ENCODE measurements at places on chromosomes 2 and 18. TPM values are rescaled to one million over a fixed set of nuclear protein-coding genes. Genes with fewer than 3 reads are reported as not detected.

DNA sequence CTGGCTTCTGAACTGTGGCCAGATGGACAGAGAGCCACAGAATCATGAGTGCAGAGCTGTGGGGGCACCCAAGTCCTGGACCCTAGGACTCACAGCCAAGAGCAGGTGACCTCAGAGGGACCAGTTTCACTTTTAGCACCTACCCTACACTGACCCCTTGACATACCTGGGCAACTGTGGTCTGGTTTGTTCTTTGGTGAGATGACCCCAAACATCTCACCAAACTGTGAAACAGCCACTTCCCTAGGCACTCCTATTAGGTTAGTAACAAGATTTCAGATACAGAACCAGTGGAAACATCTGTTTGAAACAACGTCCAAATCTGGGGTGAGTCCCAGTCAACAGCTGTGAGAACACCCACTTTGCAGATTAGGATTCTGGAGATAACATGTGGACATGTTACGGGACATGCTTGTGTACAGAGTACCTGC is 1.9 kb upstream of the ZFP36L2 start:
- H3K27ac ChIP-seq: peak overlapping the region; percentile 99
- no peak for DNase-seq
- H3K27me3 ChIP-seq: no peaks in the 10 kb centered on the region
- H3K4me1 ChIP-seq: no peaks in the 10 kb centered on the region
- peak overlapping the region; percentile 94 for H3K4me3 ChIP-seq

DNA sequence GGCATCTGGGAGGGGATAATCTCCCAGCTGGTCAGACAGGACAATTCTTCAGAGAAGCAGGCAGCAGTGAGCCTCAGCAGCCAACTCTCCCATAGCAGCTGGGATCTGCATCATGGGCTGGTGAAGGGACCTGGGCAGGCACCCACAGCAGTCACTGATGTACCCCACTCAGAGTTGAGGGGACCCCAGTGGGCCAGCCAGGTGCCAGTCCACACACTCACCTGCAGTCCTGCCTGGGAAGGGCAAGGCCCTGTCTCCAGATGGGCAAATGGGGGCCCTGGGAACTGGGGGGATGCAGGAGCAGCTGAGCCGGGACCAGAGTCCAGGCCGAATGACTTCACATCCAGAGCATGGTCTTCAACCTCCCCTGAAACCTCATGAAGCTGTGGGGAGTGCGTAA is 170.4 kb downstream of the ZFP36L2 start:
- H3K4me3 ChIP-seq: no peak overlapping the region
- no peaks in the 10 kb centered on the region for H3K36me3 ChIP-seq
- no peak for DNase-seq
- no peaks in the 10 kb centered on the region for H3K27me3 ChIP-seq

GRCh38 chr2:68403199-68403644 is 38.1 kb downstream of the PLEK start:
- no peak for DNase-seq
- H3K4me1 ChIP-seq: no peaks in the 10 kb centered on the region
- no peaks in the 10 kb centered on the region for H3K36me3 ChIP-seq
- no peak overlapping the region for H3K4me3 ChIP-seq

DNA sequence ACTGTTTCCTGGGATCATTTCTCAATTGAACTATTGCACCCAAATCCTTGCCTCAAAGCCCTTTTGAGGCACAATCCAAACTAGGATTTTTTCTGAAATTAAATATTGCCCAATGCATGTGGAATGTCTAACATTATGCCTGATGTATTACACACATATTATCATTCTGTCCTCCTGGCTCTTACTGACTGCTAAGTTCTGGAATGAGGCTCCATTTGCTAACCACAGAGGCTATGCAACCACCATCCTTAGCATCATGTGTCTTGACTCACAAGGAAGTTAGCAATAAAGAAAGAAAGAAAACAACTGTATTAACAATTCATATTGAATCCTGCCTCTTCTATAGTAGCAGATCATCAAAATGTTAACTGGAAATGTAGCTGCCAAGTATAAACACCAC is 1142.7 kb downstream of the CNTNAP5 start:
- DNase-seq: no peak
- H3K27me3 ChIP-seq: no peaks in the 10 kb centered on the region
- H3K27ac ChIP-seq: no peak overlapping the region
- H3K4me1 ChIP-seq: no peaks in the 10 kb centered on the region
- H3K4me3 ChIP-seq: no peak overlapping the region
- no peaks in the 10 kb centered on the region for H3K36me3 ChIP-seq

DNA sequence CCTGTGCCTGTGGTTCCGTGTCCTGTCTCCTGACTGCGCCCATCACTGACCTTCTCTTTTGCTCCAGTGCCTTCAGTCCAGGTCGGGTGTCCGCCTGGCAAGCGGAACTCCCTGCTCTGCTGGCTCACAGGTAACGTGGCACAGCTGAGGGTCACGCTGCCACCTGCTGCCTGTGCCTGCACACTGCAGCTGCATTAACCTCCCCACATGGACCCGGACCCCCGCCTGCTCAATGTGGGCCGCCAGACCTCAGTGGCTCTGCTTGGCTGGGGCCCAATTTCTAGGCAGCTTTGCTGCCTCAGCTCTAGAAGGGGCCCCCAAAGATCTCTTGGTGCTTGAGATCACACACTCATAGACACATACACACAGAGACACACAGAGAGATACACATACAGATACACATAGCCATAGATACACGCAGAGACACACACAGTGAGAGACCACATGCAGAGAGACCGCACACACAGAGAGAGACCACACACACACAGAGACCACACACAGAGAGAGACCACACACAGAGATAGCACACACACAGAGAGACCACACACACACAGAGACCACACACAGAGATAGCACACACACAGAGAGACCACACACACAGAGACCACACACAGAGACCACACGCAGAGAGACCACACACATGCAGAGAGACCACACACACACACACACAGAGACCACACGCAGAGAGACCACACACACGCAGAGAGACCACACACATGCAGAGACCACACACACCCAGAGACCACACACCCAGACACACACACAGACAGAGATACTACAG is 14.9 kb upstream of the CNNM3 start:
- H3K27ac ChIP-seq: no peak overlapping the region
- peak; percentile 63 for DNase-seq
- no peaks in the 10 kb centered on the region for H3K27me3 ChIP-seq
- H3K36me3 ChIP-seq: no peaks in the 10 kb centered on the region

Gene UGT1A4
- not detected for total RNA-seq

Gene SLC4A5
- 9.9 TPM for total RNA-seq

Gene G6PC2
- total RNA-seq: not detected

Gene RGPD4
- total RNA-seq: not detected

Measured in tibial nerve (tissue), 4 donors.